ENCODE measurements at places on chromosomes 7 and 10.

GRCh38 chr10:79249186-79250121, 97.8 kb upstream of the PPIF start:
- no peaks in the 10 kb centered on the region for H3K27me3 ChIP-seq
- DNase-seq = no peak
- peaks cover 28% of the 10 kb centered on the region for H3K4me1 ChIP-seq

- no peak overlapping the region for H3K27ac ChIP-seq
- H3K36me3 ChIP-seq = no peaks in the 10 kb centered on the region
- H3K27me3 ChIP-seq = no peaks in the 10 kb centered on the region
- peak; percentile 38 for DNase-seq
These were observed 39.9 kb upstream of the TMEM229A start for GRCh38 chr7:124072603-124073309.

- no peaks in the 10 kb centered on the region for H3K27me3 ChIP-seq
- DNase-seq = peak; percentile 88
- H3K36me3 ChIP-seq = no peaks in the 10 kb centered on the region
- no peak overlapping the region for H3K27ac ChIP-seq
- no peak overlapping the region for H3K4me3 ChIP-seq
- peaks cover 22% of the 10 kb centered on the region for H3K4me1 ChIP-seq
These were observed 108.4 kb upstream of the ZMIZ1 start for GRCh38 chr10:78960316-78960800.

GRCh38 chr10:104923501-104923900, 282.4 kb downstream of the SORCS3 start:
- no peak overlapping the region for H3K27ac ChIP-seq
- H3K36me3 ChIP-seq = no peaks in the 10 kb centered on the region
- H3K4me3 ChIP-seq = no peak overlapping the region
- DNase-seq = no peak
- no peaks in the 10 kb centered on the region for H3K27me3 ChIP-seq
- no peaks in the 10 kb centered on the region for H3K4me1 ChIP-seq

DNA sequence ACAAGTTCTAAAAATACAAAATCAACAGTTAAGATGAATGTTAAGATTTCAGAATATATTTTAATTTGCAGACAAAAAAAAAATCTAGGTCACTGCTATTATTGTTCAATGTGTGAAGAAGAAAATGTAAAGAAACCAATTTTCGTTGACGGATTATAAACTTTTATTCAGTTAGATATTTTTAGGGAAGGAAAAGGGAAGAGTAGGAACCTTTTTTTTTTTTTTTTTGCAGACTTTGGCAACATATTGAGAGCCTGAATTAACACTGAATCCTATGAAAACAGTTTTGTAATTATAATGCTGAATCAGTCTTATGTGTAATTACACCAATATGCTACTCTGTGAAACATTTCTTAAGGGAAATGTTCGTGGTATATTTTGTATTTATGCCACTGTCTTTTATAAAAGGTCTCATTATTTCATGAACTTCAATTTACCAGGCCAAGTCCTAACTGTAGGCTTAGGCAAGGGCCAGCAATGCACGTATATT, 106.3 kb downstream of the ST8SIA6 start:
- no peaks in the 10 kb centered on the region for H3K36me3 ChIP-seq
- no peak overlapping the region for H3K27ac ChIP-seq
- no peak for DNase-seq
- H3K27me3 ChIP-seq = no peaks in the 10 kb centered on the region
- H3K4me1 ChIP-seq = no peaks in the 10 kb centered on the region
